Daoy (cell line): ENCODE measurements at places on chromosomes 1 and 21. TPM values are rescaled to one million over a fixed set of nuclear protein-coding genes. Genes with fewer than 3 reads are reported as not detected.

The CXADR gene
- total RNA-seq, result 5.1 and 7.4 TPM in 2 replicates

The OR10J1 gene
- not detected in 2 replicates for total RNA-seq

The PPIAL4G gene
- not detected in 2 replicates for total RNA-seq

The SH2D1B gene
- 0.06 and 1.1 TPM in 2 replicates for total RNA-seq

The SPRR1A gene
- not detected in 2 replicates for total RNA-seq

The C21orf58 gene
- total RNA-seq, result 12.4 and 16.9 TPM in 2 replicates

The ARTN gene
- 0.91 and 2.5 TPM in 2 replicates for total RNA-seq

The OR6K2 gene
- not detected in 2 replicates for total RNA-seq

The TDRD5 gene
- total RNA-seq, result 0.03 and 0.34 TPM in 2 replicates

The PCP4L1 gene
- total RNA-seq, result 0.06 TPM in 1 of 2 replicates, not detected in the other

The HSPB7 gene
- 0.17 TPM in 1 of 2 replicates, not detected in the other for total RNA-seq

The SHE gene
- total RNA-seq, result 0.06 and 0.11 TPM in 2 replicates

The HSD11B1 gene
- total RNA-seq, result not detected in 2 replicates

The LRRN2 gene
- total RNA-seq, result 0.36 and 0.69 TPM in 2 replicates

The USP16 gene
- total RNA-seq, result 67.2 and 82.4 TPM in 2 replicates

The COL9A2 gene
- 1.7 and 2.5 TPM in 2 replicates for total RNA-seq

The GNAI3 gene
- 24.1 and 24.6 TPM in 2 replicates for total RNA-seq

The ATP6V1G3 gene
- total RNA-seq, result not detected in 2 replicates

The CCDC27 gene
- total RNA-seq, result not detected in 2 replicates

The AMY1A gene
- total RNA-seq, result not detected in 2 replicates
